ENCODE measurements at places on chromosomes 5 and 9.

DNA sequence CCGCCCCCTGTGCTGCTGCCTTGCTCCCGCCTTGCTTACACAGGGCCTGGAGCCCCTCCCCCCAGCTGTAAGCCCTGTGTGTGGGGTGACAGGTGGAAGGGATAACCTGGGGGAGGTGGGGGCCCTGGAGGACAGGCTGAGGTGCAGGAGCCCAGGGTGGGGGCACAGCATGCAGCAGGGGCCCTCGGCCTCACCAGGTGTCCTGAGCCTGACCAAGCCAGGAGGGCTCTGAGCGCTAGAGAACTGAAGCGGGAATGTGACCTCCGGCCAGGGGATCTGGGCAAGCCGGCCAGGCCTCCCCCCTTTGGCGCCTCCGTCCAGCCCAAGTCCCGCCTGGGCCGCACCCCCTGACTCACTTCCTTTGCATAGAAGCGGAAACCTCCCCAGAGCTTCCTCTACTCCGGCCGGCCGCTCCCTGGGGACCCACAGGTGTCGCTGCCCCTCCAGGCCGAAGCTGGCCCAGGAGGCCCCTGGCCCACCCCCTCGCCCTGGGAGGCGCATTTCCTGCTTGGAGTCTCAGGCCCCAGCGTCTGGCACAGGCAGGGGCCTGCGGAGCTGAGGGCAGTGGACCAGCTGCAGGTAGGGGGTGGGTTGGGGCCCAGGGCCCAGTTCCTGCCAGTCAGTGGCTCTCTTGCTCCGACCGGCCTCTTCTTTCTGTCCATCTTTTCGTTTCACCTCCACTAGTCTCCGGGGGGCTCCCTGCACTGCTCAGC, at the start of gene TOR4A:
Gene TOR4A, plus strand, starts transcription at position 398 of the 713 bp plus-strand sequence. CDS start 964 bp downstream, outside the sequence.
- peak; percentile 84 for DNase-seq

GRCh38 chr5:121158451-121158850, 693.2 kb upstream of the FTMT start:
- no peak for DNase-seq

DNA sequence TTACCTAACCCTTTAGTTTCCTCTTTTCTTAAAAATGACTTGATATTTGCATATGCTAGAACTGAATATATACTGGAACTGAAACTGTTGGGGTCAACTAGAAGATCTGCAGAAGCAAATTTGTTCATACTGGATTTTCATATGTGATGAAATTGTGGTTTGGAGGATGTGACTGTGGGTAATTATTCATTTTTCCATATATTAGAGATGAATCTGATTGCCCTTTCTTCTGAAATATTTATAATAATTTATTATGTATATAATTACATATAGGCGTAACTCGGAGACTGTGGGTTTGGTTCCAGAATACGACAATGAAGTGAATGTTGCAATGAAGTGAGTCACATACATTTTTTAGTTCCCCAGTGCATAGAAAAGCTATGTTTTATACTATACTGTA, 149.1 kb downstream of the ATP10B start:
- no peak for DNase-seq

DNA sequence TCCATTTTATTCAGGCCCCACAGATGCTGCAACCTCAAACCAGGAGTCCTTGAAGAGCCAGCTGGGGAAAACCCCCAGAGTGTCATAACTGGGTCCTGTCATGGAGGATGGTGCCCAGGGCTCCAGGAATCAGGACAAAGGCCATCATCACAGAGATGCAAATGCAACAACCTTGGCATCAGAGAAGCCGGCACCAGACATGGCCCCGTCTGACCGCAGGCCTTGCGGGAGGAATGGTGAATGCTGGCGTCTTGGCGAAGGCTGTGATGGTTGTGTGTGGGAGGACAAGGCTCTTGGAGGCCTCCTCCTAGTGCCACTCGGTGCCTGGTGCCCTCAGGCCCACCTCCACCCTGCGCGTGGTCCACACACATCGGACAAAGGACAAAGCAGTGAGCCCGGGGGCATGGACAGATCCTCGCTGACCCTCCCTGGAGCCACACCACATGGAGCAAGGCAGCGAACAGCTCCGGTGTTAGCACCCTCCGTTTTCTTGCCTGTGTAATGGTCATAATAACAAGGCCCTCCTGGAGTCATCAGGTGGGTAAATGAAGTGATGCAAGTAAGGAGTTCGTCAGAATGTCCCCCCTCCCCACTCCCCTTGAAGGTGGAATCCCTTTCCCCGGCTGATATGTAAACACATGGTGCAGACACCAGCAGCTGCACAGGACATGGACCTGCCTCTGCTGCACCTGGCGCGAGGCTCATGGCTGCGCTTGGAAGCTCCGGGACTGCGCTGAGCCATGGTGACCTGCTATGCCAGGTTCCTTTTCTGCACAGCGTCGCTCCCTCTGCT, 380.7 kb downstream of the IRX2 start:
- no peak for DNase-seq

- no peak for DNase-seq
Measured at GRCh38 chr5:73318308-73318719, 130.3 kb downstream of the FOXD1 start.

DNA sequence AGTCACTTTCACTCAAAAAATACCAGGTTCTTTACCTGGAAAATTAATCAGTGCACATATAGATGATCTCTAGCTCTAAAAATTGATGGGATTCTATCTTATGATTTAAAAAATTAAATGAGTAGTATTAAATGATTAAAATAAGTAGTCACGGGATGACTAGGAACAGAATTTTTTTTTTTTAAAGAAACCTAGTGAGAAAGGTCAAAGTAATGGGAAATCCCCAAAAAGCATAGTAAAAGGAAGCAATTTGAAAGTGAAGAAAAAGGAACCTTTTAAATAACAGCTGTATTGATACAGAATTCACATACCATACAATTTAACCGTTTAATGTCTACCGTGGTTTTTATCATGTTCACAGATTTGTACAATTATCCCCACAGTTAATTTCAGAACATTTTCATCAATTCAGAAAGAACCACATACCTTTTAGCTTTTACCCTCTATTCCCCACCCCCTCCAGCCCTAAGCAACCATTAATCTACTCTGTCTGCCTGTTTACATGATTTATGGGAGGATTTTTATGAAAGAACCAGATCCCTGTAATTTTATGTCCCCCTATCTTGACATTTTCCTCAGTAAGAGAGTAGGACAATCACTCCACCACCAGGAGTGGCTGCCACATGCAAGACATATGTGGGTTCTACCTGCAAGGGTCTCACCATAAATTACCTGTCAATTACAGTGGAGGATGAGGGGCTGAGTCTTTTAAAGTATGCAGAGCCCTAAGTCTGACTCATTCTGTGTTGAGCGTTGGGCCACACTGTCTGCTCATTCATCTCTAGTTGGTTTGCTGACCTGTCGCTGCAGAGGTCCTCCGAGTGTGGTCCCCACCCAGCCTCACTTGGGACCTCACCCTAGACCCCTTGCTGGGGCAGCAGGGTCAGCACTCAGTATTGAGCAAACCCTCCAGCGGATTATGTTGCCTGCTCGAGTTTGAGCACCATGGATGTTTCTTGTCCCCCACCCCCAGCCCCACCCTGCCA, 16.0 kb downstream of the ANKRD33B start:
- DNase-seq, result no peak

GRCh38 chr9:89790542-89791109, 185.8 kb downstream of the GADD45G start:
- DNase-seq, result no peak

GRCh38 chr5:80010754-80011392, 19.8 kb upstream of the MTX3 start:
- no peak for DNase-seq

DNA sequence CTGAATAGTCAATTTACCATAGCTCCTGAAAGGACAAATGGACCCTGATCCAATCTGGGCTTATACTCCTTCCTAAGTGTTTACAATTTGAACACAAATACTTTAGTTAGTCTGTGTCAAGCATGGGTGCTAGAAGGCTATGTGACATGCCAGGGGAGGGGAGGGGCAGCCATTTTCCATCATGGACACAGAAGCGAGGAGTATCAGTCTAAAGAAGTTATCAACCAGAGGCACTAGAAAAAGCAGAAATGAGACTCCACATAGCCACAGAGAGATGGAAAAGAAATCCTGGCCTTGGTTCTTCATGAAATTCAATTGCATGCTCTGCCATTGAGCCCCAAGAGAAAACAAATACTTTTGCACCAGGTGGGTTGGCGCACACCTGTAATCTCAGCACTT, 61.8 kb downstream of the NR6A1 start:
- no peak for DNase-seq

GRCh38 chr5:53239301-53239990, 129.9 kb upstream of the MOCS2 start:
- no peak for DNase-seq

GRCh38 chr5:186091-187041, 4.9 kb upstream of the LRRC14B start:
- DNase-seq, result no peak

GRCh38 chr9:715743-716400, 125.6 kb upstream of the DMRT1 start:
- no peak for DNase-seq

DNA sequence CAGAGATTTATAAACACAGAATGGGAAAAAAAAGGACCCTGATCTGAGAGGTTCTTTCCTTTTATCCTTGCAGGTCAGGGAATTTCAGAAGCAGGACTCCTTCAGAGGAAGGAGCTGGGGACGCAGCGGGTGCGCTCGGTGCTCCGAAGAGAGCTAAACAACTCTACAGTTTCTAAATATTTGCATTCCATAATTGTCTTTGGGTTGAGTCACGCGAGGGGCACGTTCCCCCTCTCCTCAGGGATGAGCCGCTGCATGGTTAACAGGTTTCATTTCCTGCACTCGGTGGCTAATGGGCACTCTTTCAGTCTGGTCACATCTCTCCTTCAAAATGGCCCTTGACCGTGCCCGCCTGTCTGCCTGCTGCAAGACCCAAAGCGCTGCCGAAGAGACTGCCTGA, 165.0 kb upstream of the HMHB1 start:
- DNase-seq, result no peak

DNA sequence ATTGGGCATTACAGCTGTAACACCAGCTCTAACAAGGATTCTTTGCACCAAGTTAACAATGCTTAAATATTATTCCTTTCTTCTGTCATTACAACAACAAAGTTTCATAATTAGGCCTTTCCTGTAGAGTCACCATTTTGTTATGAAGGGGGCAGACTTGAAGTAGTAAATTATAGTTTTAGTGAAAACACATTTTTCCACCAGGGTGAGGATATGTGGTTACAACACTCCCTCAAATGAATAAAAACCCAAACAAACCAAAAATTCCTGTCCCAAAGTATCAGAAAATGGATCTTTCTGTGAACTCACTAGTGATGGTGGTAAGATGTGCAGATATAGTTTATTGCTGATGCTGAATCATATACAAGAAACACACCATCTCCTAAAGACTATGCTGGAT, 250.5 kb upstream of the TUT7 start:
- DNase-seq, result no peak

DNA sequence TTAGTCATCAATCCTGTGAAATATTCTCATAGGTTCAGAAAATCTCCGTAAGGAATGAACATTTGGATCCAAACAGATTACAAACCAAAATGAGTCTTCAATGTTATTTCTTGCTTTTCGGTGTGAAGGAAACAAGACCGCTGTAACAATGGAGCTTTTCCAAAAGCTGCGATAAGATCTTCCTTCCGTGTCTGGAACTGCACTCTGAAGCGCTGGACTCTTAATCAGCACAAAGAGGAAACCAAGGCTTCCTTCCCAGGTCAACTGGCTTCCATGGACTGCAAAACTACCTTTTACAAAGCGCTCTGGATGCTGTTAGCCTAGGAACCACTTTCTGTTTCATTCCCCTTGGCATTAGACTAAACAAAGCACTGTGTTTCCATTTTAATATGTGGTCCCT, 137.9 kb upstream of the BASP1 start:
- DNase-seq, result no peak

DNA sequence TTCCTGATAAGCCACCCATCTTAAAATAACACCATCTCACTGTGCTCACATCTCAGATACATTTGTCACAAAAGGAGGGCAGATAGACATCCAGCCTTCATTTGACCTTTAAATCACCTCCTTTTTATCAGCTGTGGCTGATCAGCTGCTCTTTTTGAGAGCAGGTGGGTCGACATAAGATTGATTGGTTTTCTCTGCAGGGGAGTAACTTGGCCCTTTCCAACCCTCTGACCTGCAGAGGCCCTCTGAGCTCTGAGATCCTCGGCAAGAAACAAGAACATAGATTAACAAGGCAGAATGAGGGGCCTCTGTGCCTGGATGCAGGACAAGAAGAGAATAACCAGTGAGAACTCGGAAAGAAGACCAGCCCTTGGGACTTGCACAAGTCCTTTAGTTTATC, 33.5 kb upstream of the GLRA1 start:
- DNase-seq, result no peak

- peak; percentile 89 for DNase-seq
Measured at GRCh38 chr9:97740848-97741821, 44.0 kb upstream of the XPA start.

- DNase-seq, result no peak
Measured at GRCh38 chr9:137490532-137491186, 31.5 kb upstream of the NSMF start.

GRCh38 chr5:102278231-102278630, 17.9 kb downstream of the SLCO4C1 start:
- DNase-seq, result no peak

- no peak for DNase-seq
Measured at GRCh38 chr5:61245486-61245885, 83.2 kb upstream of the SMIM15 start.

DNA sequence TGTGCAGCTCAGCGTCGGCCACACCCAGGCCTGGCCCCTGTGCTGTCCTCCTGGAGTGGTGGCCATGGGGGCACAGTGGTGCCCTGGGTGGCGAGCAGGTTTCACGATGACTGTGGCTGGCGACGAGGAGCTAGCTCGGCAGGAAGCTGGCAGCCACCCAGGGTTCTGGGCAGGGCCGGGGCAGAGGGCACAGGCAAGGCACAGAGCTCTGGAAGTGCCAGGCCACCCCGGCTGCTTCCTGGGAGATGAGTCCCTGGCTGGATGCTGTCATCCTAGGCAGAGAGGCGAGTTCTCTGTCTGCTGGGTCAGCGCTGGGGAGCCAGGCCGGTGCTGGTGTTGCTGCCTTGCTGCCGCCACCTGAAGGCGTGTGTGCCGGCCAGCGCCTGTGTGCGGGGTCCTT, 51.7 kb downstream of the RXRA start:
- DNase-seq, result no peak

DNA sequence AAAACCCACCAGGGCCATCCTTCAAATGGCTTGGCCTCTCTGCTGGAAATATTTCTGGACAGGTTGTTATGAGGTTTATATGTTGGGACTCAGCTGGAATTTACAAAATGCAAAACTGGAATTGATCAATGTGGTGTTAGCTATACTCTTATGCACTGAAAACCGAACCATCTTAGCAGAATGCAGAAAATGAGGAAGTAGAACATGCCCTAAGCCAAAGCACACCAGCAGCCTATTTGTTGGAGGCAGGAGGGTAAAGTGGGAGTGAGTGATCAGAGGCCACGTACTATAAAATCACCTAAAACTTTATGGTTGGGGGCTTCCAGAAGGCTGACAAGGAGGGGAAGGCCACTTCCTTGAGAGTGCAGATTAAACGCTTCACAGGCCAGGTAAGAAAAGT, 63.6 kb upstream of the C5orf63 start:
- no peak for DNase-seq

DNA sequence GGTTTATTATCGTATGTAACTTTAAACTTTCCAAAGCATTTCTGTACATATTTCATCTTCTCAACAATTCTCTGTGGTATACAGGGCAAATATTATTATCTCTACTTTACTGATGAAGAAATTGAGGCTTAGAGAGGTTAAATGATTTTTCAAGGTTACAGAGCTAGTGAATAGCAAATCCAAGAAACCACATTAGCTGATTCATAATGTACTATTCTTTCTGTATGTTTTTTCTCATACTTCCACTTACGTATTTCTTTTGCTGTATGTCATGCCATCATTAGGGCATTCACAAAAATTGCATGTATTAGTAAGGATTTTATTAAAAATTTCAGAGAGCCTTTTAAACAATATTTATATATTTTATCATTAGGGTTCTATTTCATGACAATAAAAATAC, 372.4 kb upstream of the DMAC1 start:
- DNase-seq, result no peak

Data from iPS-NIHi11 (cell line).